ENCODE measurements at places on chromosomes 3 and 15. TPM values are rescaled to one million over a fixed set of nuclear protein-coding genes. Genes with fewer than 3 reads are reported as not detected.

The H1-8 gene
- total RNA-seq: not detected

DNA sequence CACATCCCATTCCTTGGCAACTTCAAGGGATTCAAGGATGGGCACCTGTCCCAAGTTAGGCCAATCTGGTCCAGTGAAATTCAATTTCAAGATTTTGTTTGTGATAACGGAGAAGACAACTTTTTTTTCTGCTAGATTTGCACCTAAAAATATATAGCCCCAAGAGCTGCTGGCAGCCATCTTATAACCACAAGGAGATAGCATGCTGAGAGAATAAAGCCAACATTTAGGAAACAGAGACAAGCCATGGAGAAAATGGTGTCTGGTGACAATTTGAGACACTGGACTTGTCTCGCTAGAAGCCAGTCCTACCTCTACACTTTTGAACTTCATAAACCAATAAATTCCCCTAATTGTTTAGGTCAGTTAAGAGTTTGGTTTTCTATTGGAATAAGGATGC lies 5.4 kb downstream of the PARL start:
- no peak for DNase-seq

DNA sequence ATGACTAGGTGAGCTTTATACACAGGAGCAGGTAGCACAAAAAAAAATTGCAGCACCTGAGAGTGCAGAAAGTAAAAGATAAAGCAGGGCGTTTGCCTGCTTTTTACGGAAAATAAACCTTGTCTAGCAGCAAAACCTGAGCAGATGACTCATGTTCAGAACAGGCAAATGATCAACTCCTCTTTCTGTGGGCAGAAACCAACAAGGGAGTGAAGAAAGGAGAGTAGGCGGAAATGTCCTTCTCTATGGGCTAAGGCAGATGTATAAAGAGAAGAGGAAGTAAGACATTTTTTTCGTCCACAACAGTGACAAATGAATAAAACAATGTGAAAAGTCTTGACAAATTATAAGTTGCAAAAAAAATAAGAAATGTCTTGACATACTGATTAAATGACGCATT lies 24.5 kb upstream of the GMNC start:
- no peak for DNase-seq

DNA sequence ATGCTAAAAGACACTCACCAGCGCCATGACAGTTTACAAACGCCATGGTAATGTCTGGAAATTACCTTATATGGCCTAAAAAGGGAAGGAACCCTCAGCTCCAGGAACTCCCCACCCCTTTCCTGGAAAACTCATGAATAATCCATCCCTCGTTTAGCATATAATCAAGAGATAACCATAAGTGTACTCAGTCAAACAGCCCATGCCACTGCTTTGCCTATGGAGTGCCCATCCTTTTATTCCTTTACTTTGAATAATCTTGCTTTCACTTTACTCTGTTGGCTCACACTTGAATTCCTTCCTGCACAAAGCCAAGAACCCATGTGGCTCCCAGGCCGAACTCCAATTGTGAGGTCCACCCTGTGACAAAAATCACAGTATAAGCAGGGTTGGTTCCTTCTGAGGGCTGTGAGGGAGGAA lies 19.1 kb upstream of the FSTL1 start:
- no peak for DNase-seq

GRCh38 chr3:108301695-108302404 lies 5.5 kb downstream of the HHLA2 start:
- no peak for DNase-seq
